ENCODE measurements at places on chromosomes 6 and 20.

DNA sequence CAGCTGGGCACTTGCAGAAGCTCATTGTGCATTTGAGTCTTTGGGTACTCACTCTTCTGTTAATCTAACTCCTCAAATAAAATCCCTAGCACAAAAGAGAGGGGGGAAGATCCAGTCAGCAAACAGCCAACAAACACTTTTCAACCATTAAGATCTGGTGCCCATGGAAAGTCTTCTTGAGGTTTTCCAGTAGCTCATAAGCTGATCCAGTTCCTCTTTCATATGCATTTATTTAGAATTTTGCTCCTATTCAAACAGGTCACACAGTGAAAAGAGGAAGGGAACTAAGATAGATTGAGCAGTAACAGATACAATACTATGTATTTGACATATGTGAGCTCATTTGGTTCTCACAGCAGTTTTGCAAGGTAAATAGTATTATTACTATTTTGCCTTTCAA, 38.6 kb downstream of the HLA-DPB1 start:
- DNase-seq = no peak

GRCh38 chr20:58378704-58379103, 10.3 kb upstream of the VAPB start:
- DNase-seq = no peak

DNA sequence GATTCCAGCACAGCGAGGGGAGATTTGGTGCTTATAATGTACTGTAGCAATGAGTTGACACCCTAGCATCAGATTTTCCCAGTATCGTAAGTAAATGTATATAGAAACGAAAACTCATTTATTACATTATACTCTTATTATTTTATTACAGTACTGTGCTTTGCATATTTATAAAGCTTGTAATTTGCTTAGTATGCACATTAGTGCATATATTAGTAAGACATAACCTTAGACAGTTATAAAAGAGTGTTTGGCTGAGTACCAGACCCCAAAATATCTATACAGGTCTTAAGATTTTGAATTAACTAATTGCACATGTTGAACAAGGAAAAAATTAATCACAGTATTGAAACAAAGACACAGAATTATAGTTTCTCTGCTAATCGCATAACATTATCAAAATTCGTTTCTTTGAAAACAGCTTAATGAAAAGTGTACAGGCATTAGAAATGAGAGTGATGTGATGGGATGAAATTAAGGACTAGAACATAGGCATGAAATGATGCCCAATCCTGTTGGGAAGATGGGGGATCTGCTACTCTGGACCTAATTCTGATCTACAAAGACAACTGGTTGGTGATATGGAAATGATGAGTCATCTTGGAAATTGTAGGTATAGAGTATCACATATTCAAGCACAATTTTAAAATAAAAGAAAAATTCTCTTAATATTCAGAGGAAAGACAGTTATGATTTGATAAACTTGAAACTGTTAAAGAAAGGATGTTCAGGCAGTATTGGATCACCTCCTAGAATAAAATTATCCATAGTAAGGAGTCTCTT, 42.8 kb downstream of the STXBP5 start:
- DNase-seq = no peak

DNA sequence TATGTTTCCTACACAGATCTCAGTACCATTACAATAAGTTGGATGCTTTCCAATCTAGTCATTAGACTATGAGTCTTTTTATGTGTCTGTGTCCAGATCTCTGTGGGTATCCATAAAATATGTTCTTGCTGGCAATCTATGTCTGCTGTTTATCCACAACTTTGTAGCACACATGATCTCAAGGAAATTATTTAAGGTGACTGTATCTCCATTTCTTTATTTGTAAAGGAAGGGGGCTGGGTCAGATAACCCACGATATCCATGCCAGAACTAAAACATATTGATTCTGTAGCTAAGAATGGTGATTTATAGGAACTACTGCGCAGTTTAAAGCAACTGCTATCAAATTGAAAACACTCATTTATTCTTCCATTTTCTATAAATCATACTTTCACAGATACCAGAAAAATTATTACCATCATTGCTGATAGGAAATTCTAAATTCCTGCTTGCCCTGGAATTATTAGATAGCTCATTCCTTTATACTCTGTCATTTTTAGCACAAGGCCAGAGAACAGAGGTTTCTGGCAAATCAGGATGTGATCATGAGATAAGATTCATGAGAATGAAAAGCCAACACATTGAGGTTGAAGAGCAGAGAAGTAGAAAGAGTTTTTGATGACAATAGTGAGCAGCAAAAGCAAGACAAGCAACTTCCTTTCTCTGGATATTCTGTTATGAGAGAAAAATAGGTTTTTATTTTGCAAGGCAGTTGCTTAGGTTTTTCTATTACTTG, 851.4 kb upstream of the CITED2 start:
- no peak for DNase-seq

DNA sequence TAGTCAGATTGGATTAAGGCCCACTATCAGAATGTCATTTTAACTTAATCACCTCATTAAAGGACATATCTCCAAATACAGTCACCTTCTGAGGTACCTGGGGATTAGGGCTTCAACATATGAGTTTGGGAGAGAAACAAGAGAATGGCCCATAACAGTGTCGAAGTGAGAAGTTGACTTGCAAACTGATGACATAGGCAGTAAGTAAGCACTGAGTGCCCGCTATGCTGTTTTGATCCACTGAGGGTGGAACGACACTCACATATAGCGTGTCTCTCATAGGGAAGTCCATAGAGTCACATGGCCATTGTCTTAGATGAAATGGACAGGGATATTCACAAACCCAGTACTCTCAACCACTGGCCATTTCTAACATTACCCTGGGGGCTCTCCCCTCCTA, 264.2 kb downstream of the SAMD5 start:
- DNase-seq = no peak

GRCh38 chr20:47020231-47020630, 125.6 kb downstream of the EYA2 start:
- DNase-seq = no peak

GRCh38 chr20:36472637-36473090, 68.7 kb upstream of the MYL9 start:
- no peak for DNase-seq

DNA sequence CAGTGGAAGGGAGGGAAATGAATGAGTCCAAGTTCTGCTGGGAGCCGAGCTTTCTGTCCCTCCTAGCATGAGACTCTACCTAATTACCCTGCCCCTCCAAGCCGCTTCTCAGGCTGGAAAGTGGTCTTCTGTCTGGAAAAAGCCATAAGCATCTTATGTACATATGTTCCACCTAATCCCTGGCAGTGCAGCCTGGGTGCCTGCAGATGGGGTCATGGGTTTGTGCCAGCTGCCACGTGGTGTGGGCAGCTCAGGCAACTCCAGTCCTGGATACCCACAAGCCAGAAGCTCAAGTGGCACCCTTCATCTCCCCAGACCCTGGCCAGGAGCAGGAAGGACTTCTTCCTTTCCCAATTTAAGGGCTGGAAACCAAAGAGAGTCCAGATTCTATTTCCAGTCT, 253.1 kb downstream of the LY86 start:
- DNase-seq = no peak

- no peak for DNase-seq
These were observed 85.3 kb downstream of the SIM1 start for GRCh38 chr6:100379386-100379785.

GRCh38 chr6:30485236-30485635, 4.1 kb upstream of the HLA-E start:
- no peak for DNase-seq

- no peak for DNase-seq
These were observed 74.9 kb downstream of the NCOA3 start for GRCh38 chr20:47576516-47577033.

DNA sequence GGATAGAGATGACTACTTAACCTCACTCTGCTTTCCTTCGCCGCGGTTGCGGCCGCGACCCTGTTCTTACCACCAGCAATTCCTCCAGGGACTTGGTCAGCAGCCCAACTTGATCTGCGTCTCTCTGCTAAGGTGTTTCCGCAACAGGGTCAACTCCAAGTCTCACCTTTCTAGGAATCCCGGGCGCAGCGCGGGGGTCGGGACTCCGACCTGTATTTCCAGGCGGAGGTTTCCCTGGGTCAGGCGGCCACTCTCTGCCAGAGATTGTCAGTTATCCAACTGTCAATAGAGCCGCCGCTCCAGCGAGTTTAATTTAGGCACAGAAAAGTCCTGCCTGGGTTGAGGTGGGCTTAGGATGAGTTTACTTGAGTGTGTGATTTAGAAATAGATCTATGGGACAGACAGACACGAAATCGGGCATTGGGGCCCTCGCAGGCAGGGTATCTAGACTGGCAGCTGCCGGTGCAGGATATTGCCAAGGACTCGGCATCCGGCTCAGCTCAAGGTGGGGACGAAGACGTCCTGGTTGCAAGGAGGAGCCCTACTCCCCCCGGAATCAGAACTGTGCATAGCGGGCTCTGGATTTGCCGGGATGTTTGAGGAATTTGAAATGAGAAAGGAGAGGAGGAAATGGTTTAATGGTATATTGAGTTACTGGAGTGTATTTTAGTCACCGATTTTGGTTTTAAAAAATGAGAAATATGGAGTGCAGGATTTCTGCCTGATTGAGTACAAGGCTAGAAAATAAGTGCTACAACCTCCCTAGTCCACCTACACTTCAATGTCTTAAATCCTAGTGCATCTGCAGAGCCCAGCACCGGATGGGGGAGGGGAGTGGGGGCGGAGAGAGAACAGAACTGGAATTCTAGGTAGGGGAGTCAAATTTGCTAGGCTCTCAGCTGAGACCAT, 23.7 kb downstream of the POM121L2 start:
- DNase-seq = no peak

GRCh38 chr6:46129629-46130511, at the start of gene ENPP4:
Gene ENPP4 (plus strand): TSS chr6:46129989. CDS start chr6:46139584, 9,595 bp downstream.
- peak; percentile 69 for DNase-seq

DNA sequence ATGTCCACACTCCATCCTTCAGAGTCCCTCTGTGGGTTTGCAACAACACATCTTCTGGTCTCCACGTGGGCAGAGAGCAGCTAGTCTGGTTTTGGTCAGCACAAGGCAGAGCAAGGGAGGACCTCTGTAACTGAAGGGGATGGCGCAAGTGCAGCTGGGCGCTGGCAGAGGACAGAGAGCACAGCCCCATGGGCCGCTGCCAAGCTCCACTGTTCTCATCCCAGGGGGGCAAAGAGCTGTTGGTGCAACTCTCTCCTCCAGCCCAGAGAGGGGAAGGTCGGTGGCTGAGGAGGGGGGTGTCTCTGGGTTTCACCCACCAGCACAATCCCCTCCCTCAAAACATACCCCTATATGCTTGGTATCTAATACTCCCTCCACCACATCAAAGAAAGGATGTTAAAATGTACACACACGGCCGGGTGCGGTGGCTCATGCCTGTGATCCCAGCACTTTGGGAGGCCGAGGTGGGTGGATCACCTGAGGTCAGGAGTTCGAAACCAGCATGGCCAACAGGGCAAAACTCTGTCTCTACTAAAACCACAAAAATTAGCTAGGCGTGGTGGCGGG, 9.1 kb downstream of the ATP9A start:
- DNase-seq = no peak

GRCh38 chr6:42766163-42766670, 15.6 kb upstream of the BICRAL start:
- no peak for DNase-seq

GRCh38 chr20:48025051-48025515, 239.8 kb upstream of the SULF2 start:
- DNase-seq = no peak

GRCh38 chr6:111462770-111463391, 20.1 kb downstream of the REV3L start:
- DNase-seq = no peak

DNA sequence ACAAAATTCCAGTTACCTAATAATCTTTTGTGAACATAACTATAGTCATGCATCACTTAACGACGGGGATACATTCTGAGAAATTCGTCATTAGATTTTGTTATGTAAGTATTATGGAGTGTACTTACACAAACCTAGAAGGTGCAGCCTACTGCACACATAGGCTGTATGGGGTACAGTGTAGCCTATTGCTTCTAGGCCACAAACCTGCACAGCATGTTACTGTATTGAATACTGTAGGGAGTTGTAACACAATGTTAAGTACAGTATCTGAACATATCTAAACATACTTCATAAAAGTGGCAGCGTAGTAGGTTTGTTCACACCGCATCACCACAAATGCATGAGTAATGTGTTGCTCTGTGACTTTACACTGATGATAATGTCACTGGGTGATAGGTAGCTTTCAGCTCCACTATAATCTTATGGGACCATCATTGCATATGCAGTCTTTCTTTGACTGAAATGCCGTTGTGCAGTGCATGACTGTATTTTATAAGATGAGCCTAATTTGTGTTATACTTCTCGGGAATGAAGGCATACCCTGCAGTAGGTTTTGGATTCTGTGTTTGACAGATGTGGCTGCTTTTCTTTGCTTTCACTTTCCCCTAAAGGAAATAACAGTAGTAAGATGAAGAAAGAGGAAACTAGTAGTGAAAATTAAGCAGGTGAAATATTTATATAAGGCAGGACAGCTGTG, 365.6 kb downstream of the FARS2 start:
- DNase-seq = no peak

DNA sequence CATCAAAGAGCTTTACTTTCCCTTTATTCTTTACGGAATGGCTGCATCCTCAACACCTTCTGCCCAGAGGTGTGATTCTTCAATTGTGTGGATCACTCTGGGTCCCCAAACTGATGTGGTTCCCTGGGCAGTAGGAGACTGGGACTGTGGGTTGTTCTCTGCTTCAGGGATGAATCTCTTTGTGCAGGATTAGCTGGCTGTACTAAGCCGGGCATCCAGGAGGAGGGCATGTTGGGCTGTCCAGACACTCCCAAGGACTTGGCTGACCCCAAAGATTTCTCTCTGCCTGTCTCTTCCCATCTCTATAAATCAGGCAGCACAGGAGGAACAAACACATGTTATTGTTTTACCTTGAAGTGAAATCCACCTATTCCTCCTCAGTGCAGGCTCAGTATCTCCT, 15.3 kb downstream of the FARS2 start:
- no peak for DNase-seq

DNA sequence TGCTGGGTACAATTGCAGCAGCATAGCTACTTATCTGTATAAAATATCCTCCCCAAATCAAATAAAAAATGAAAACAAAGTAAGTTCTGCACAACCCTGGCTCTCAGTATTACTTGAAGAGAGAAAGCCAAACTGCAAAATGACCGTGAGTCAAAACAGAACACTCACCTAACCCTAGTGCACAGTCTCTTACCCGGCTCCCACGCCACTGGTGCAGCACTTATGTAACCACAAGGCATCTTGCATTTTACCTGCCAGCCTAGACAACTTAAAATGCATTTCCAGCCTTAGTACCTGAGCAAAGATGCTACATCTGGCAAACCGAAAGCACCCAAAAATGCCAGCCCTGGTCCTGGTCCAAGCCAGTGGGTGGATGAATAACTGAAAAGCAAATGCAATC, 12.4 kb upstream of the SIRPB1 start:
- no peak for DNase-seq

- no peak for DNase-seq
These were observed 63.7 kb downstream of the SLC22A23 start for GRCh38 chr6:3392930-3393835.

DNA sequence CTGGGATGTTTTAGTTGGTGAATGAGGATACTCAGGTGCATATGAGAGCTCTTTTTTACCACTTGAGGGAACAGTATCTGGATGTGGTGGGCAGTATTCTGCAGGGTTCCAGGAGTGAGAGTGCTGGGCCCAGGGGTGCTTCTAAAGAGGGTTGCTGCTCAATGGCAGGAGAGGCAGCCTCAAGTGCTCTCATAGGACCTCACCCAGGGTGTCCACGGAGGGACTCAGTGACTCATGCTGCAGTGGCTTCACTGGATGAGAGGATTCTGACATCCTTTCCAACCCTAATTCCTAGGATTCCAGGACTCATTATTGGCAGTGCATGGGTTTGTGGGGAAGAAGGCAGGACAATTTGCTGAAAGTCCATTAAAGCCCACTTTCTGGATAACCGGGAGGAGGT, 176.6 kb upstream of the FERMT1 start:
- no peak for DNase-seq
